ENCODE measurements at places on chromosomes 5 and 9.

DNA sequence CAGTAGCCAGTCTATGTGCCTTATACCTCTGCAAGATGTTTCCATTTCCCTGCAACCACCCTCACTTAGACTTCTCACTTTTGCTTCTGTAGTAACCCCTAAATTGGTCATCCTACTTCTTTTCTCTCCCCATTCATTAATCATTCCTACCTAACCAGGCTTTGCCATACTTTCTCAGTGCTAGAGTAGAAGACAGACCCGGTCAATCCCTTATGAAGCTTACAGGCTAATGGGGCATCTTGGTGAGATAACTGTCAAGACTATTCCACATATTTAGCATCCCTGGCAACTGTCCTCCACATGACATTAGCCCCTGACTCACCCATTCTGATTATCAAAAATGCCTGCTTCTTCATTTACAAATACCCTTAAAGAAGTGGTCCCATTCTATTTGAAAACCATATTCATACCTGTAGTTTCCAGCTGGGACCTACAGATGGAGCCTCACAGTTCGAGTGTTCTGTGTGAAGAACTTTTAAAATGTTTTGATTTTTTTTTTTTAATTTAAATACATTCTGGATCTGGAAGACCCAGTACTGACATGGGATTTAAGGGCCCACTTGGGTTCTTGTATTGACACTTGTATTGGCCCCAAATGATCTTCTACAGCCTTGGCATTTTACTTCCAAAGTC is 21.0 kb downstream of the F2RL2 start:
- DNase-seq = no peak

GRCh38 chr9:101176384-101176783 is 147.9 kb downstream of the PLPPR1 start:
- no peak for DNase-seq

DNA sequence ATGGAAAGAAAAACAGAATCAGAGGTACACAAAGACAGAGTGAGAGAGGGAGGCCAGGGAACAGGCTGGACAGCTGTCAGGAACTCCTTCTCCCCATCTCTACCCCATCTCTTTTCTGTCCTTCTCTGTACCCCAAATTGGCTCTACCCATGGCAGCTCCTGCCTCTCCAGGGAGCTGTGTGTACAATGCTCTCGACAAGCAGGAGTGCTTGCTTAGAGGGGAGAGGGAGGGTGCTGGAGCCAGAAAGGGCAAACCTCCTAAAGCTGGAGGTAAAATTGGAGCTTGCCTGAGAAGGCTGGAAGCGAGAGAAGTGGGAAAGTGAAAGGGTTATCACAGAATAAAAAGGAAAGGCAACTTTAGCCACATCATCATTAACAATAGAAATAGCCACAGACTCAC is 6.4 kb downstream of the TPM2 start:
- DNase-seq = no peak

DNA sequence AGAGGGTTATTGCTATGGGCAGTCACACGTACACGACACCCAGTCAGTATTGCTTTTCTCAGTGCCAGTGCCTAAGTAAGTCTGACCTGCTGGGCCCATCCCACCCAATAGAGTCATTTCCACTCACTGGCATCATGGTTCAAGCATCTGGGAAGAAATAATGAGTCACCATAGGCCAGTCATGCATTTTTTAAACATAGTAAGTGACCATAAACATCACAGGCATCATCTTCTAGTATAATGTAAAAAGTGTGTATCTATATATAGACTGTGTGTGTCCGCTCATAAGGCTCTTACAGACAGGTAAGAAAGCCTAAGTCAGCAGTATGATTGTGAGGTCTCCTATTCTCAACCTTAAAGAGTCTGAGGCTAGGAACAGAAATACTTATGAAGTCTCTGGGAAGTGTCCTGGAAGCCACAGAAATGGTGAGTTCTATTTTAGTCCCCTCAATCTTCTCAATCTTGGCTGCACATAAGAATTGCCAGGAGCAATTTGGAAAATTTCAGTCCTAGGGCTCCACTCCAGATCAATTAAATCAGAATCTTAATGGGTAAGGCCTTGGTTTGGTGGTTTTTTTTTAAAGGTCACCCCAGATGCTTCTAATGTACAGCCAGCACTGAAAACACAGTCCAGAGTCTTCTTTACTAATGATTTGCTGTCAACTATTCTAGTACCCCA is 65.2 kb downstream of the ZNF366 start:
- DNase-seq = no peak

DNA sequence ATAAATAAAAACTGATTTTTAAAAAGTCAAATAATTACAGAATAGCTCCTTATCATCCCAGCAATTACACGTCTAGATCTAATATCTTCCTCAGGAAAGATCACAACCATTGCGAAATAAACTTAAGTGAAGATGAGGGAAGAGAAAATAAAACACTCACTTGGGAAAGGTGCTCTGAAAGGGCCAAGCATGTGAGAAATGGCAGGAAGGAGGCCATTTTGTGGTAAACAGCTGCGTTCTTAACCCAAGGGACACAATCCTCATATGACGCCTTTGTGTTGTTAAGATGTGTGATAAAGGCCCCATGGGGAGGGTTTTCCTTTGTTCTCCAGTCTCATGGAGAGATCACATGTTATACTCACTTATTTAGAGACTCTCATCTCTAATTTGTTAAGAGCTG is 32.5 kb downstream of the JAKMIP2 start:
- DNase-seq = no peak

GRCh38 chr5:96957254-96958049 is 21.6 kb downstream of the LNPEP start:
- no peak for DNase-seq

- no peak for DNase-seq
These were observed 381.5 kb upstream of the MPDZ start for GRCh38 chr9:13661014-13661413.
